ENCODE measurements at places on chromosomes 7 and 10. TPM values are rescaled to one million over a fixed set of nuclear protein-coding genes. Genes with fewer than 3 reads are reported as not detected.

- no peaks in the 10 kb centered on the region for H3K4me1 ChIP-seq
- no peak overlapping the region for H3K4me3 ChIP-seq
- peaks cover 11% of the 10 kb centered on the region for H3K27me3 ChIP-seq
- H3K36me3 ChIP-seq: no peaks in the 10 kb centered on the region
- no peak overlapping the region for H3K27ac ChIP-seq
Observed at GRCh38 chr10:104080762-104081161, 4.9 kb downstream of the COL17A1 start.

DNA sequence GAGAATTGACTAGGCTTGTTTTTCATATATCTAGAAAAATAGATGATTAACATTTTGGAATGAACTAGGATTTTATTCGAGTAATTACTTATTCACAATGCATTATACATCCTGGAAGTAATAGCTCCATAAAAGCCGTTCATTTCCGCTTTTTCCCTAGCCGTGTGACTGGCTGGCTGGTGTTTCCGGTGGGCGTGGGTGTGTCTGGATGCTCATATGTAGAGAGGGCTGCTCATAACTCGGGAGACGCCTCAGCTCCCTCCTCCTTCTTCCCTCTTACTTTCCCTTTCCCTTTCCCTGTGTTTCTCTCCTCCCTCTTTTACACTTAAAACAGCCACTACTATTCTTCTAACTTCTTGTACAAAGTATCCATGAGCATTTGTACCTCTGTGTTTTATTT lies 187.7 kb upstream of the VSTM2A start:
- no peak overlapping the region for H3K4me3 ChIP-seq
- H3K27ac ChIP-seq: no peak overlapping the region
- no peak for DNase-seq
- H3K27me3 ChIP-seq: no peaks in the 10 kb centered on the region
- H3K4me1 ChIP-seq: no peaks in the 10 kb centered on the region

DNA sequence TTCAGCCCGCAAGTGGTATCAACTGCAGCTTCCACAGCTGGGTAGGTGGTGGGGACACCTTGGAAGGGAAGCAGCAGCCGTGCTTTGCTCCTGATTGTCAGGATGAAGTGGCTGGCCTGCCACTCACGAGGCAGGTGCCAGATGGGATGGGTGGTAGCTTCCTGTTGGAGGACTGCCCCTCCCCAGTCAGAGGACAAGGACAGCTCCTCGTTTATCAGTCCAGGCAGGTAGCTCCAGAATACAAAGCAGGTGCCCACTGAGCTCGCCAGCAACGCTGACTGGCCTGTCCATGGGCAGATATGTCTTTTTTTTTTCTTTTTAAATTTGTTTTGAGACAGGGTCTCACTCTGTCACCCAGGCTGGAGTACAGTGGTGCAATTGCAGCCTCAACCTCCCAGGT lies 431.3 kb downstream of the GALNT17 start:
- no peak overlapping the region for H3K4me3 ChIP-seq
- no peak for DNase-seq
- no peaks in the 10 kb centered on the region for H3K27me3 ChIP-seq
- no peaks in the 10 kb centered on the region for H3K36me3 ChIP-seq

DNA sequence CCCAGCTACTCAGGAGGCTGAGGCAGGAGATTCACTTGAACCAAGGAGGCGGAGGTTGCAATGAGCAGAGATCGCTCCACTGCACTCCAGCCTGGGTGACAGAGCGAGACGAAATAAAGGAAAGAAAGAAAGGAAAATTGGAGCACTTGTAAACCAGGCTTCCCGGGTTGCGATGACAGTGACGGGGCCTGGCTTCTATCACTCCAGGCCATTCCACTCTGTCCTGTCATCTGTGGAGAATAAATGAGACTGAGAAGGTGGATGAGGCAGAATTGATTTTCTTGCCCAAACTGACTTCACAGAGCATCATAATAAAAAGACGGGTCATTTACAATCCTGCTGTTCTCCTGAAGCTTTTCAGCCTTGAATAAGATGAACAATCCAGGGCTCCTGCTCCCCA lies 12.1 kb upstream of the KPNA7 start:
- H3K4me3 ChIP-seq: no peak overlapping the region
- no peaks in the 10 kb centered on the region for H3K36me3 ChIP-seq
- H3K27ac ChIP-seq: no peak overlapping the region
- peaks cover 2% of the 10 kb centered on the region for H3K27me3 ChIP-seq

DNA sequence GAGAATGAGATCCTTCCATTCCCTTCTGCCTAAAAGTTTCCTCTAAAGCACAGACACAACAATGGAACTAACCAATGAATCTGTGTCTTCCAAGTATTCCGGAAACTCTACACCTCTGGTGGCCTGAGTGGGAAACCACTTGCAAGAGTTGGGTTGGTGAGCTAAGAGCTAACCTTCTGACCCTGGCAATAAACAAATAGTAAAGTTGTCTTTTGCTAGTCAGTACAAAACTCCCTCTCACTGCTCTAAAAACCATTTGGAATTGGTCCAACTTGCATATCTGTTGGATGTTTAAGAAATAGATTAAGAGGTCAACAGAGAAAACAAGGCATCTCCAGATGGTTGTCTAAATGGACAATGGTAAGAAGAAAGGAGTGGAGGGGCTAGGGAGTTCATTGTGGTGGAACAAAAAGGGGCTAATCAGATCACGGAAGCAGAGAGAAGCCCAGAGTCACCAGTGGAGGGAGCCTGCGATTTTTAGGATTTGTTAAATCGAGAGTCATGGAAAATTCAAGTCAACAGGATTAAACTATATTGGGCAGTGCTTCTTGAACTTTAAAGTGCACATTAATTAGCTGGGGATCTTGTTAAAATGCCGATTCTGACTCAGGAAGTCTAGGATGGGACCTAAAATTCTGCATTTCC lies 192.3 kb downstream of the EVX1 start:
- H3K36me3 ChIP-seq: no peaks in the 10 kb centered on the region
- no peak overlapping the region for H3K27ac ChIP-seq
- H3K27me3 ChIP-seq: peaks cover 9% of the 10 kb centered on the region
- DNase-seq: no peak
- H3K4me3 ChIP-seq: no peak overlapping the region

- H3K27ac ChIP-seq: no peak overlapping the region
- H3K4me3 ChIP-seq: no peak overlapping the region
- no peak for DNase-seq
- no peaks in the 10 kb centered on the region for H3K27me3 ChIP-seq
Observed at GRCh38 chr7:85520175-85520574, 333.3 kb upstream of the SEMA3D start.

- peaks cover 48% of the 10 kb centered on the region for H3K36me3 ChIP-seq
- peaks cover 59% of the 10 kb centered on the region for H3K4me1 ChIP-seq
- H3K27me3 ChIP-seq: no peaks in the 10 kb centered on the region
- peak overlapping the region; percentile 99 for H3K27ac ChIP-seq
- DNase-seq: no peak
Observed at GRCh38 chr7:36692456-36692855, 31.8 kb downstream of the AOAH start.

- no peaks in the 10 kb centered on the region for H3K27me3 ChIP-seq
- no peak overlapping the region for H3K27ac ChIP-seq
- DNase-seq: no peak
- no peaks in the 10 kb centered on the region for H3K4me1 ChIP-seq
Observed at GRCh38 chr7:111982133-111982532, 224.1 kb downstream of the DOCK4 start.

- H3K36me3 ChIP-seq: peaks cover 78% of the 10 kb centered on the region
- no peaks in the 10 kb centered on the region for H3K27me3 ChIP-seq
- DNase-seq: no peak
- H3K4me3 ChIP-seq: peak overlapping the region; percentile 96
Observed at GRCh38 chr10:110500515-110500905, 2.8 kb downstream of the DUSP5 start.

CNNM1 gene
- total RNA-seq: 0.21 TPM

HABP2 gene
- total RNA-seq: not detected

GHITM gene
- 141 TPM for total RNA-seq

ACSM6 gene
- total RNA-seq: not detected
